NCI-H1436 treated with DMSO at 0.1 percent for 48 hours (cell line): ENCODE measurements at places on chromosomes 3 and 15.

GRCh38 chr15:72685301-72685924, 569 bp downstream of the HIGD2B start:
- no peak for DNase-seq

GRCh38 chr15:78023865-78024518, 53.5 kb downstream of the TBC1D2B start:
- no peak for DNase-seq

DNA sequence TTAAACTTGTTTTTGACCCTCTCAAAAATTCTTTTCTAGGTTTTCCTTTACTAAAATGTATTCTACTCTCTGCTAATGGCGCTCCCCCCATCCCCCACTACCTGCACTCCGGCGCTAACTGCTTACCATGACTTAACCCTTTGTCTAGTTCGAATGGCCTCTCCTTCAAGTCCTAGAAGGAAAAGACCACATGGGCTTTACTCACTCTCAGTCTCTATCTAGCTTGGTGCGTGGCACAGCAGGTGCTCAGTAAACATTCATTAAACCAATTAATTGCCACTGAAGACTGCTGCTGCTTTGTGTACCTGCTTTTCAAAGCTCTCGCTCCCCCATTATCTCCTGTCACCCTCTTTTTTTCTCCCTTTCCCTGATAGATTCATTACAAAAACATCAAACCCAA, 457.7 kb upstream of the THRB start:
- DNase-seq, result no peak

GRCh38 chr3:196311-197148, at the start of gene CHL1:
Gene CHL1 (plus strand): TSS chr3:196763. CDS start chr3:319777, 123,014 bp downstream.
- peak; percentile 2 for DNase-seq

DNA sequence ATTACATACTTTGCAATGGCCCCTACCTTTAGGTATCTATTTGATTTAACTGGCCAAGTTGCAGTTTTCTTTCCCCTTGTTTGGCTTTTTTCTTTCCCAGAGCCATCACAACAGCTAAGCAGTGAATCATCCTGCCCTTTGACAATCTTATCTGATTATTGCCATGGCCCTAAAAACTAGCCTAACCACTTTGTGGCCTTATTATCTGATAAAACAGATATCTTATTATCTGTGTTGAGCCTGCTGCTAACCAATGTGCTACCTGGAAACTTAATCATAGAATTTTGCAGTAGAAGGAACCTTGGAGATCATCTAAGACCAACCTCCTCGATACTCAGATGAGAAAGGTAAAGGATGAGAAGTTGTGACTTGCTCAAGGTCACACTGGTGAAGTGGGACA, 37.1 kb downstream of the EIF4E3 start:
- DNase-seq, result no peak

GRCh38 chr15:83077491-83078230, 10.6 kb upstream of the BTBD1 start:
- DNase-seq, result no peak
